Activated CD4-positive, alpha-beta T cell treated with anti-CD3 and anti-CD28 coated beads, Interleukin-2, amount 50 U/mL, for 24 hours (primary cell): ENCODE measurements at places on chromosomes 16 and 17.
A peak's percentile ranks its signal among the peaks of the same experiment; 100 is the strongest.

GRCh38 chr17:50128441-50129352 lies 1.3 kb downstream of the SAMD14 start:
- no peak for DNase-seq

DNA sequence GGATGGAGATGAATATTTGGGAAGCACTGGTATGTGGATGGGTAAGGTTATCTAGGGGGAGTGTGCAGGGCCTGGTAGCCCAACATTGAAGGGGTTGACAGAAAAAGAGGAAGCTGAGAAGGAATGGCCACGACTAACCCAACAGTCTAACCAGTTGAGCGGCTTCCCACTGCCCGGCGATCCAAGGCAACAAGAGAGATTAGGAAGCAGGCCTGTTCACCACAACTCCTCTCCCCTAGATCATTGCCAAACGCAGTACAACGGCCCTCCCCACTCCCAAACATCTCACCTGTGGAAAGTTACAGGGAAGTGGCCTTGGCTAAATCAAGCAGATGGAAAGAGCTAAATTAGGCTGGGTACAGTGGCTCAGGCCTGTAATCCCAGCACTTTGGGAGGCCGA lies 11.2 kb upstream of the RANGRF start:
- DNase-seq = no peak

GRCh38 chr16:69906838-69907401 lies 44.2 kb upstream of the CLEC18A start:
- DNase-seq = no peak

DNA sequence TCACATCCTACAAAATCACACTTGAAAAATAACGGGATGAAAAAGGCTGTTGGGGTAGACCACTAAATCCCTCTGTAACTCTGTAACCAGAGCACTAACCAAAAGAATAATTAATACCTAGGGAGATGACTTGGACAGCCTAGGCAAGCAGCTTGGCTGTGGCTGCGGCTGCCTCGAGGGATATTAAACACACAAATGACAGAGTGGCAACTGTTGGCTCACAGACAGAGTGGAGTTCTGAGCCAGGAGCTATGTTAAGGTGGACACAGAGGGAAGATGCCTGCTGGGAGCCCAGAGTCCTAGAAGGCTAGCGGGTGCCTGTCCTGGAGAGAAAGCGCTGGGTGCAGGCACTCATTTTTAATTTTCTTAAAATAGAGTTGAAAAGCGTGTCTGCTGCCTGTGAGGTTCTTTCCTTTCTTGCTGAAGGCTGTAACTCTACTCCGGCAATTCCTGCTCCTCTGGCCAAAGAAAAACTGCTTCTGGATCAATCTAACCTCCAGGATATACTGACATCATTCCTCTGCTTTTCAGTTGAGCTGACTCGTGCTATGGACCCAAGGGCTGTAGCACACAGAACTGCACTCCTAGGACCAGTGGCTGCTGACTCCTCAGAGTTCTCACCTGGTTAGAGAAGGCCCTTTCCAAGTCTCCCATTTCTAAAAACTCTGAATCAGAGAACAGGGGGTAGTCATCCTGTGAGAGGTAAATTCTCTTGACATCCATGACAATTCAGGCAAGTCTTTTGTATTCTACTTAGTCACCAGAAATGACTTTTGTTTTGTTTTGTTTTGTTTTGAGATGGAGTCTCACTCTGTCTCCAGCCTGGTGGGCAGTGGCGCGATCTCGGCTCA lies 147.9 kb downstream of the STX8 start:
- no peak for DNase-seq

- DNase-seq = no peak
Observed at GRCh38 chr16:47461598-47462266, 601 bp downstream of the PHKB start.

DNA sequence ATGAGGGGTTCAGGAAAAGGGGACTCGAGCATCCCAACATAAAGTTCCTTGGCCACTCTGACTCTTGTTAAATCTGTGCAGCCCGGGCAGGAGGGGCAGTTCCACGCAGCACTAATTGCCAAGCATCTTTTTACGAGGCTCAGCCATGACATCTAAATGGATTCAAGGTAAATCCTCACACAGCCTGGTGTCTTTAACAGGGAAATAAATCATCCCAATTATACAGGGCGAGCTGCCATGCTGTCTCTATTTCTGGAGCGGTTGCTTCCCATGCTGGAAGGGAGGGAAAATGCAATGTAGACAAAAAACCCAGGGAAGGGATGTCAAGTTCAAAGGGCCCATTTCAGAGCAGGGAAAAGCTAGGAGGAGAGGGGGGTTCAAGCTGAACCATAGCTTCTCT lies 110.0 kb downstream of the GAS7 start:
- DNase-seq = no peak

GRCh38 chr17:43018932-43019331 lies 3.3 kb downstream of the VAT1 start:
- no peak for DNase-seq

DNA sequence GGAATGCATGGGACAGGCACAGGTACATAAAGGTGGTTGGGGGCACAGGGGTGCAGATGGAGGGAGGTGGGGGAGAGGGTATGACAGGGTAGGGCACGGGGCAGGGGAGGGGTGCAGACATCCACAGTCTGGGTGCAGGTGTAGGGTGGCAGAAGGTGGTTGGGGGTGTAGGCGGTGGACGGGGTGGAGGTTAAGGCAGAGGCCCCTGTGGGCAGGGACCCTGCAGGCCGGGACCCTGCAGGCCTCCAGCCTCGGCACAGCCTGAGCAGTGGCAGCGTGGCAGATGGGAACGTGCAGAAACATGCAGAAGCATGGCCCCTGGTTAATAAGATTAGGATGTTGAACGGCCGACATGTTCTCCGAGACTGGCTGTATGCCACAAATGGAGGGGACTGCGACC lies 115.2 kb downstream of the RBFOX3 start:
- DNase-seq = no peak

DNA sequence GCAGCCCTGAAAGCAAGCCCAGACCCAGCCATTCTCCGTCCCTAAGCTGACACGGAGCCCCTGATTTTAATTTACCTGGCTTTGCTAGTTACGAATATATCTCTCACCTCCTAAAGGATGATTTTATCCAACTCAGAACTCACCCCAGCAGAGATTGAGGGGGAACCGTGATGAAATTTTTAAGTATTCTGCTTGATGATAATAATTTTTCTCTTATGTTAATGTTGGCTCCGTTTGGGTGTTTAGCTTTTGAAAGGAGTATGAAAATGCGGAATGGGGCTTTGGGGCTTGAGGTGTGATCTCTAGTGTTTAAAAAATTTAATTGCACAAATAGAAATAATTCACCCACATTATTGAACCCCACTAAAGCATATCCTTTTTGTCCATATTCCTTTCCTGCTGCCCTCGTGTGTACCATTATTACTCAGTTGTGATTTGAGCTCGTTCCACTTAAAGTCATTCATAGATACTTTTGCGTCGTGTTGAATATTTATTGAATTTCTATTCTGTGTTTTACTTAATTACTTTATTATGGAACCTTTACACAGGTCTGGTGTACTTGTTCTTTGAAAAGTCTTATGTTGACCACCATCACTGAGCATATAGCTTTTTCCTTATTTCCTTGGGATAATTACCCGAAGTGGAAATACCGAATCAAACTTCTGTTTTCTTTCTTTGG lies 775 bp downstream of the PRPSAP2 start:
- no peak for DNase-seq

DNA sequence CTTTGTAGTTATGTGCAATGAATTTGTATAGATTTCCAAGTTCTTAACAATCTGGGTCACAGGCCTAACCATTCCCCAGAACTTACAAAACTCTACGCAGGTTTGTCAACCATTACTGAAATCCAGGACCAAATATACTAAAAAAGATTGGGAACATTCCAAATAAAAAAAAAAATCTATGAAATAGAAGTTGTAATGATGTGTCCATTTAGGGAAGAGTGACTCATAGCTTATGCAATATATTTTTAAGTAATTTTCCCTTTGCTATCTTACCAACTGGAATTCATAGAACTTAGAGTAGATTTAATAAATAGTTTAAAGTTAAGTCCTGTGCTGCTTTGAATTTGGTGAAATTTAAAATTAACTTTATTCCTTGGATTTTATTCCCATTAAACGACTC lies 393.2 kb downstream of the PMP22 start:
- DNase-seq = no peak

GRCh38 chr17:73141411-73141810 lies 23.4 kb upstream of the SSTR2 start:
- no peak for DNase-seq

DNA sequence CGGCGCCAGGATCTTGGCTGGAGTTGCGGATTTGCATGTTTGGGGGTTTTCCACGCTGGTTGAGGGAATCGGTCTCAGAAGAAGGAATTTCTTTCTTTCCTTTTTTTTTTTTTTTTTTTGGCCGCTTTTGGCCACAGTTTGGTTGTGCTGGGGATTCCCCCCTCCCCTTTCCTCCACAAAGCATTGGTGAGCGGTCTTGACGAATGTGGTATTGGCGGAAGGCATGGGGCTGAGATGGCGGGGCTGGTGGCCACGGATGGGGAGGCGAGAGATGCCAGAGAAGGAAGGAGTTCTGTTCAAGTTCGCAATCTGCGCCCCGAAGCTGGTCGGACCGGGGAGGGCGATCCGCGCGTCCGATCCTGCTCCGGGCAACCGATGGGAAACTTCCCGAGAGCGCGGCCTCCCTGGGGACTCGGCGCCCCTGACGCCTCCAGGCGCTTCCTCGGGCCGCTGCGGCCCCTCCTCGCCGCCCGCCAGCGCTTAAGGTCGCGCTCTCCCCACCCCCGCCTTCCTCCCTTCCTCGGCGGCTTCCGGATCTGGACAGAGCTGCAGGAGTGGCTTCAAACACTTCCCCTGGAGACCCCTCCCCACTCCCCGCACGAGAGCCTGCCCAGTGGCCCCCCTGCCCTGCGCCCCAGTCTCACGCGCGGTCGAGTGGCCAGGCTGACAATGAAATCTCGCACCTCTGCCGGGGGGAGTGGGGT lies 43.2 kb downstream of the RAI1 start:
- no peak for DNase-seq

GRCh38 chr16:4373909-4374742 lies 2.5 kb downstream of the VASN start:
- DNase-seq = no peak

DNA sequence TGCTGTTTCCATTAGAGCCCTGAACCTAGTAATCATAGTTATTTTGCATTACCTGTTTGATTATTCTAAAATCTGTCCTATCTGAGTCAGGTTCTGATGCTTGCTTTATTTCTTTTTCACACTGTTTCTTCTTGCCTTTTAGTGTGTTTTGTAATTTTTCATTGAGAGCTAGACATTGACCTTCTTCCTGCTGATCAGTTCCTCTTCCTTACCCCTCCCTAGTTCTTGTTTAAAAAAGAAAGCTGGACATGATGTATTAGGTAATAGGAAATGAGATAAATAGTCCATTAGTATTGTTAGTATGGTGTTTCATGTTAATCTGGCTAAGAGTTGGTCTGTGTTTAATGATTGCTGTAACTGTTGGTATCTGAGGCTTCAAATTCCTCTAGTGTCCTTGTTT lies 13.4 kb downstream of the WWP2 start:
- DNase-seq = no peak

- no peak for DNase-seq
Observed at GRCh38 chr16:72744076-72744793, 303.7 kb downstream of the ZFHX3 start.

- DNase-seq = no peak
Observed at GRCh38 chr16:51996516-51996915, 550.4 kb downstream of the TOX3 start.

GRCh38 chr17:17140590-17140980 lies 65.5 kb downstream of the PLD6 start:
- DNase-seq = no peak

DNA sequence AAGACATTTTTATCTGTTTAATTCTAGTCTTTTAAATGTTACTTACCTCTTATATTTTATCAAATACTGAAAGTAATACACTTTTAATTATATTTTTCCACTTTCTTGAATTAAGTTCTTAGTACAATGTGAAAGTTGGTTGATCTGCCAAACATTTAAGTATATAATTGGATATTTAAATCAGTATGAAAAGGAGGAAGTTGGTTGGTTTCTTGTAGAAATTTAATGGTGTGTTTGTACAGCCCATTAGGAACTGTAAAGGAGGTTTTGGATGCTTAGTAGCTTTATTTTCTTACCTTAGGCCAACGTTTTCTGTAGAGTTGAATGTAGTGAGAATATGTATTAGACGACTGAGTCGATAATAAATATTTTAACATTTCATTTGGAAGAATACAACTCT lies 5.4 kb downstream of the NFATC3 start:
- no peak for DNase-seq

DNA sequence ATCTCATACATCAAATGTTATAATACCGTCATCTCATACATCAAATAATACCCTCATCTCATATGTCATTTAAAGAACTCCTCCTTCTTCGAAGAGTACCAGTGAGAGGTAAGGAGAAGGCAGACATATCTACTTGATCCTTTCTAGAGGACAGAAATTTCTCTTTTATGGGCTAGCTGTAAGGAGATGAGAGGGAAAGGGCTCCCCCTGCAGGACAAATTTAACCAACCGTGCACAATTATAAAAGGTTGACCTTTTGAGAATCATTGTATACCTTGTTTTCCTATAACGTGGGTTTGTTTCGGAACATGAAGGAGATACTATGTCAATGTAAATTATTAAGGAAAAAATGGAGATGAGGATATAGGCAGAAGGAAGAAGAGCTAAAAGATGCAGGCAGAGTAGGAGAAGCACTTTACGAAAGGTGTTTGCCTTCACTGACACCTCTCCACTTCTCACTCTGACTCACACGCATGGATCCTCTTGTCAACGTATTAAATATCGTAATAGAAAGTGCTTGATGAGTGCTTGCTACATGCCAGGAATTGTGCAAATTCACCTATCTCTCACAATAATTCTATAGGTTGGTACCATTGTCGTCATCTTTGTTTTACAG lies 465.9 kb upstream of the ERCC4 start:
- DNase-seq = peak; percentile 7

- DNase-seq = no peak
Observed at GRCh38 chr16:19817122-19817521, 67.5 kb downstream of the GPRC5B start.

- no peak for DNase-seq
Observed at GRCh38 chr16:82769845-82770244, 143.1 kb downstream of the CDH13 start.

DNA sequence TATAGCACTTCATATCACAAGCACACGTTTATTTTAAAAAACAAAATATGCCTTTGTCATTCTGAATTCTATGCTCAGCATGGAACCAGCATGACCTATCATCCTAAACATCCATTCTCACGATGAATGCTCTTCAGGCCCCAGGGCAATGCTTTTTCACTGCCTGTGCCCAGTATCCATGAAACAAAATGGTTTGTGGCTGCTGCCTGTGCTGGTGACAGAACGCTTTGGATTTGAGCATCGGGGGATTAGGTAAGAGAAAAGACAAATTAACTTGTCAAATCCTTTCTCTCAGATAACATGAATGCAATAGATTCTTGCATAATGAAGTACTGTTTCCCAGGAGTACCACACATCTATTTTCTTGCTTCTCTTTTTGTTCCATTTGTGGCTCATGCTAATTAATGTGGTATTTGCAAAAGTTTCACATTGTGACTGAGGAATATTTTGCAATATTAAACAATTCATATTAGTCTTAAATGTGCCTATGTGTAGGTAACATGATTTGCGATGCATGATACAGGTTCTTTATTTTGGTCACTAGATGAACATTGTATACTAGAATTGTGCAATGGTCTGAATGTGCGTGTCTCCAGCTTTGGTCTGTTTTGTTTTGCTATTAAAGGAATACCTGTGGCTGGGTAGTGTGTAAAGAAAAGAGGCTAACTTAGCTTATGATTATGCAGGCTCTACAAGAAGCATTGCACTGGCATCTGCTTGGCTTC lies 25.8 kb upstream of the SRSF1 start:
- no peak for DNase-seq

- DNase-seq = no peak
Observed at GRCh38 chr16:21150375-21151001, at the start of gene DNAH3. TSS of gene DNAH3 (minus strand) at chr16:21150846. CDS start at chr16:21150319, 527 bp downstream.
